Fibroblast of gingiva (primary cell): ENCODE measurements at places on chromosomes 7 and 10.
A peak's percentile ranks its signal among the peaks of the same experiment; 100 is the strongest.

GRCh38 chr10:131810805-131811629, 89.8 kb upstream of the PPP2R2D start:
- no peak for DNase-seq

GRCh38 chr10:91597197-91597881, 35.5 kb downstream of the PPP1R3C start:
- DNase-seq = no peak

GRCh38 chr10:108358912-108359311, 1194.4 kb upstream of the SORCS1 start:
- peak; percentile 40 for DNase-seq

DNA sequence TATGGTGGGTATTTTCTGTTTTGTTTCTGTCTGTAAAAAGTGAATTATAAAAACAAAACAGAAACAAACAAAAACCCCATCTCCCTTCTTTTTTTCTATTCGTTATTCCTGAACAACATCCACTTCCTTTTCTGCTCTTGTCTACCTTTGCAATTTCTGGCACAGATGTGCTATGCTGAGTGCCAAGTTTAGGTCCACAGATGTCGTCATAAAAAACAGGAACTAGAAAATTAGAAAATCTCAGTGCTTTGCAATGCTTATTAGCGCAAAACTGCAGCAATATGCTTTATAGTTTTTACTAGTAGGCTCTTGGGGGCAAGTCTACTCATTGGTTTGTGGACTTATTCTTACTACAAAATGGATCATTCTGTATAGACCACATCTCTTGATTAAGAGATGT, 94.2 kb upstream of the PRKCQ start:
- DNase-seq = no peak

GRCh38 chr10:100508691-100509150, 10.9 kb downstream of the SEC31B start:
- peak; percentile 30 for DNase-seq

DNA sequence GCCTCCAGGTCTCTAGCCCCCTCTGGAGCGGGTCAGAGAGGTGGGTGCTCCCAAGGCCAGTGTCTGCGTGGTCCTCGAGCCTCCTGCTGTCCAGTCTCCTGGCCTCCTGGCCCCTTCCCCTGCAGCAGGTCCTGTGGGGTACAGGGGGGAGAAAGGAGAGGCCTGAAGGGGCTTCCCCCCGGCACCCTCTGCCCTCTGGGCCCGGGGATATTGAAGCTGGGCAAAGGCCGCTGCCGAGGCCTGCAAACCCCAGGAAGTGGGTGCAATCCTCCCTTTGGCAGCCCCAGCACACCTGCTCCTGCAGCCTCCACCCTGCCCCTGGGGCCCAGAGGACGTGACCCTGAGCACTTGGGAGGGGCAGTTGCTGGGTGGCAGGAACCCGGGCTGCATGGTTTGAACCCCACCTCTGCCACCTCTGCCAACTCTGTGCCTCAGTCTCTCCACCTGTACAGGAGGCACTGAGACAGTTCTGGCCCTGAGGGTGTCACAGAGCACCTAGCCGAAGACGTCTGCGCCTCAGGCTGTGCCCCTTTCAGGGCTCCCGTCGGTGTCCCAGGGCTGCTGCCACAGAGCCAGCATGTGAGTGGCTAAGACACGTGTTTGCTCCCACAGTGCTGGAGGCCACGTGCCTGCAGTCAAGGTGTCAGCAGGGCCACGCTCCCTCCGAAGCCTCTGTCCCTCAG, 59.1 kb upstream of the INPP5A start:
- no peak for DNase-seq

GRCh38 chr10:55495555-55495954, 694.5 kb upstream of the PCDH15 start:
- DNase-seq = no peak

GRCh38 chr10:79898597-79899325, 50.1 kb downstream of the SFTPD start:
- DNase-seq = peak; percentile 67

DNA sequence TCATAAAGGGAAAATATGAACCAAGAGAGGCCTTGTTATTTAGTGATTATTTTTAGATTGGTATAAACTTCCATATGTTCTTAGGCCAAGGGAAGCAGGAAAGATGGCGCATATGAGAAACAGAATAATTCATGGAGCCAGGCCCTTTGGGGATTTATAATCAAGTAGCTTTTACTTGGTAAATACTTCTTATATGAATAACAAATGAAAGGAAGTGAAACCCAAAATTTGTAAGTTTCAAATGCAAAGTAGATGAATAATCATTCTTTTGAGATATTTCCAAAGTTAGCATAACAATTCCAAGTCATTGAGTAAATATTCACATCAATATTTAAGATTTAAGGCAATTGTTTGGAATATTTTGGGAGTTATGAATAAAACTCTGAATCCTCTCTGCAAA, 13.9 kb upstream of the OPTN start:
- no peak for DNase-seq

DNA sequence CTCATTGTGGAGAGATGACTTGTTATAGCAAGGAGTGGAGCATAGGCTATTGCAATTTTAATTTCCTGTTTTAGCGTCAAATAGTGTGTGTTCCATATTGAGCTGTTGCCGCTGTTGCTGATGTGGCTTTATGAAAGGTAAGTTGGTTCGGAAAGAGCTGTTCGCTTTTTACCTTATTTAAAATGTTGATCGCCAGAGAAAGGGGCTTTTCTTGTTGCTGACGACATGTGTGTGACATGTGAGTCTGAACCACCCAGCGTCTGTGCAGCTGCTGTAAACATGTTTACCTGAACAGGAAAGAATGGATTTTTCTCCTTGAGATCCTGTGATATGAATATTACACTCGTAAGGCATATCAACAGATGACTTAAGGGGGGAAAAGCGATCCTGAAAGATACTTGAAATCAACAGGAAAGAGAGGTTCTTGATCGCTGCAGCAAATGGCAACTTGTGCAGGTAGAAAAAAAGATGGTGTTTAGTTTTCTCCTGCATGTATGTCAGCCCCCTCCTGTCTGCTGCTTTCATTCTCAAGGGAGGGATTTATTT, 2.5 kb downstream of the ZEB1 start:
- no peak for DNase-seq

GRCh38 chr7:38410056-38410455, 136.6 kb upstream of the TARP start:
- no peak for DNase-seq

DNA sequence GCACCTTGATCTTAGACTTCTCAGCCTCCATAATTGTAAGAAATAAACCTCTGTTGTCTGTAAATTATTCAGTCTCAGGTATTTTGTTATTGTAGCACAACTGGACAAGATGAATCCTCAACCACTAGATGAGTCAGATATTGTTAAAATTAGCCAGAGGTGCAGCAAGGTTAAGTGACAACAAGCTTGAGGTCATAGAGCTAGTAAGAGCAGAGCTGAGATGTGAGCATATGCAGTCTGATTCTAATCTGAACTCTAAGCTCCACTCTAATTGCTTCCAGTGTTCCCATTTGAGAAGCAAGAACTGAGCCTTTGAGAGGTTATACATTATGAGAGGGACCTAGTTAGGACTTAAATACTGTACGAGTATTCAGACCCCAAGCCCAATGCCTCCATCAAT, 93.1 kb downstream of the FZD1 start:
- no peak for DNase-seq

DNA sequence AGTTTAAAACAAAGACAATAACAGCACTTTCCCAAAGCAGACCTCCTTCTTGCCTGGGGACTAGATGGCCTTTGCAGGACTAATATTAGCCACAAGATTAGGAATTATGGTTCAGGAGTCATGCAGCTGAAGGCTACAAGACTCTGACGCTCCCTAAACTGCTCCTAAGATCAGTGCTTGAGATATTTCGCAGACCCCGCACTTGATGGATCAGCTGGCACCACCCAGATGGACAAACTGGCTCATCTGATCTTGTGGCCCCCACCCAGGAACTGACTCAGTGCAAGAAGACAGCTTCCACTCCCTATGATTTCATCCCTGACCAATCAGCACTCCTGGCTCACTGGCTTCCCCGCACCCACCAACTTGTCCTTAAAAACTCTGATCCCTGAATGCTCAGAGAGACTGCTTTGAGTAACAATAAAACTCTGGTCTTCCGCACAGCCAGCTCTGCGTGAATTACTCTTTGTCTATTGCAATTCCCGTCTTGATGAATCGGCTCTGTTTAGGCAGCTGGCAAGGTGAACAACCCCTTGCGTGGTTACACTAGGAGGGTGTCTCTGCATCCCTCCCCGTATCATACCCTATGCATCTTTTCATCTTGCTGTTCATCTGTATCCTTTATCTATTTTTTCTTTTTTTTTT, 26.9 kb upstream of the NRBF2 start:
- DNase-seq = peak; percentile 7

- DNase-seq = no peak
These were observed 12.2 kb downstream of the PANK1 start for GRCh38 chr10:89632824-89633223.

DNA sequence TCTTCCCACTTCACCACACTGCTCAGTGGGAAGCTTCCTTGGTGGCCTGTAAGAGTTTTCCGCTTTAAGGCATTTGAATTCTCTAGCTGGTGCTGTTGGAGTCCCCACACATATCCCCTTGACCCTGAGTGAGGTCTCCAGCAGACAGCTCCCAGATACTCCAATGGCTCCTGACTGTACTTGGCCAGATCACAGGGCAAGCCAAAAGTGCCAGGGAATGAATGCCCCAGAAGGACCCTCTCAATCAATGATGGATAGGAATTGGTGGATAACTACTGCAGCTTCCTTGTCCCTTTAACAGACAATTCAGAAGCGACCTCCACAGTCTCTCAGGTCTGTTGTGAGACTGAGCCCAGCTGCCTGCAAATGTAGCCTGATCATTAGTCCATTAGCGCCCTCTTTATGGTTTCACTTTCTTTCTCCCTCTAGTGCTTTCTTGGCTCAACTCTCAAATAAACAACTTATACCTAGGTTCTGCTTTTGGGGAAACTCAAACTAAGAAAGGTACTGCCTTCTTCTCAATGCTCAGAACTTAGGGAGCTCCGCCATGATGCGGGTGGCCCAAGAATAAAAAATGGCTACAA, 283.0 kb downstream of the TCF7L2 start:
- no peak for DNase-seq

GRCh38 chr7:137879357-137880158, 32.8 kb upstream of the DGKI start:
- DNase-seq = peak; percentile 20

DNA sequence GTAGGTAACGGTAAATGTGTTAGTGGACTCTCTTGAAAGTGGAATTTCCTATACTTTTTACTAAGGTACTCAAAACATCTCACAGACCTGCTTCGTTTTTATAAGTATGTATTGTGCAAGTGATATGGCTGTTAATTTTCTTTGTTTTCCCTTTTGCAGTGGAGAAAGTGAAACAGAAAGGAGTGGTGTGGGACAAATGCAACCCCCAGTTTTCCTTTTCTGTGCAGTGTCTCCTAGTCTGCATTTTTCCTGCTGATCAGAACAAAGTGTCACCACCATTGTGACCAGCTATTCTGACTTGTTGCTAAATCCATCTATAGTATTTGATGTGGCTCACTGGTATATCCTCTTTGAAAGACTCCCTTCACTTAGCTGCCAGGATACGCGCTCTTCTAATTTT, 410.0 kb downstream of the EXOC4 start:
- no peak for DNase-seq

DNA sequence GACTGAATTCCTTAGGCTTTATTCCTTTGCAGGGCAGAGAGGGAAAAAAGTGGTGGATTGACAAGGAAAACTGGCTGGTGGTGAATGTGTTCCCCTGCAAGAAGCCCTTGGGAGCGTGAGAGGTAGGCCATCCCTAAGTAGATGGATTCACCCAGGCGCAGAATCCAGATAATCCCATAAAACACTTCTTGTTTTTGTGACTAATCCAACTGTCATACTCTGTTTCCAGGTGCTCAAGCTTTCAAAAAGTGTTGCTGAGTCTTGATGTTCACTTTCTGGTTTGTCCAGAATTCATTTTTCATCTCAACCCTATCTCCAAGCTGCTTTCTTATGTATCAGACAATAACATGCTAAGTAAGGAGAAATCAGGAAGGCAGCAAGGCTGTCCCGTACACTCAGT, 250.8 kb upstream of the HABP2 start:
- DNase-seq = no peak
